Gastroesophageal sphincter (tissue), 4 donors: ENCODE measurements at places on chromosomes 12 and 14. TPM values are rescaled to one million over a fixed set of nuclear protein-coding genes. Genes with fewer than 3 reads are reported as not detected.

DNA sequence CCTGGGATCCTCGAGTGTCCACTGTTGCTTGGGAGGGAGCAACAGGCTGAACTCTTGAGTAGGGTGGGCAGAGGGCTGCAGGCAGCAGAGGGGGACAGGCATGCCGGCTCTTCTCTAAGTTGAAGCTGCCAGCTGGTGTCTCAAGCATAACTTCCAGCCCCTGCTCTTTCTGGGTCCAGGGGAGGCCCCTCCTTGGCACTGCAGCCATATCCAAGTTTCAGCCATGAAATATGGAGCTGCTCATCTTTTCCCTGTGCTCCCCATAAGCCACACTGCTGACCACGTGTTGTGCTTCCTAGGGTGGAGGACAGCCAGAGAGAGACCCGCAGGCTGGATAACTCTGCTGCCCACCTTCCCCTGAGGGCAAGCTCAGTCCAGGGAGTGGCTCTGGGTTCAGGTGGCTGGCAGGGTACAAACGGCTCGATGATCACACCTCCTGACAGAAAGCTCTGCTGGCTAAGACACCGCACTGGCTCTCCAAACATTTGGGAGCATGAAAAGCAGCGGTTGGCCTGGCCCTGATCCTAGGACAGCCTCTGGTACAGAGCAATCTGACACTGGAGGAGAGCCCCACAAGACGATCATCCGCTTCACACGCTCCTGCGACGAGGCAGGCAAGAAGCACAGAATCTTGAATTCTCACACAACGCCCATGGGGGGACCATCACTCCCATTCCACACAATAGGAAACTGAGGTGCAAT, 79.6 kb downstream of the PITPNM2 start:
- peak; percentile 67 for ATAC-seq

DNA sequence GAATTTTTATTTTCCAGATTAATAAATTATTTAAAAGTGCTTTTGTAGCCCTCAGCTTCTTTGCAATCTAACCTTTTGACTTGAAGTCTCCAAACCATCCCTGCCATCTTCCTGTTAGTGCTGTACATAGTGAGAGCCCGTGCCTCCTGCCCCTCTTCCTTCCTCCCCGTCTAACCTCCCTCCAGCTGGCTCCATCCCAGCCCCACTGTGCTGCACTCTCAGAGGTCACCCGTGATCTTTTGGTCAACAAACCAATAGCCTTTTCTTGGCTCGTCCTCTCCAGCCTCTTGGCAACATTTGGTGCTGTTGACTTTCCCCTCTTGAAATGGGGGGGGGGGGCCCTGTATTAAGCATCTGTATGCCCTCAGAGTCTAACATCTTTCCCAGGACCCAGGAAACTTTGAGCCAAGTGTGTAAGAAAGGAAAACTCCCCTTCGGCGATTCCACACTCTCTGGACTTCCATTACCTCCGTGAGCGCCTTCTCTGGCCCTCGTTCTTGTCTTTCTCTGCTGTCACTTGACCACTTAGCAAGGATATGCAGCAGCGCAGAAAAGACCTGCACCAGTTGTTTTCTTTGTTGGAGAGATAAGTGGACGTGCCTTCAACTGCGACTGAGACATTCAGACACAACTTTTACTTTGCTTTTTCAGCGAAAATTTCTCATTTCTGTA, 44.1 kb downstream of the FBXW8 start:
- ATAC-seq: no peak

RASSF9 gene
- total RNA-seq: 3.0 TPM

PPP4R3A gene
- 108 TPM for total RNA-seq

GRCh38 chr12:25376407-25376806, 125.7 kb upstream of the KRAS start:
- no peak for ATAC-seq

DNA sequence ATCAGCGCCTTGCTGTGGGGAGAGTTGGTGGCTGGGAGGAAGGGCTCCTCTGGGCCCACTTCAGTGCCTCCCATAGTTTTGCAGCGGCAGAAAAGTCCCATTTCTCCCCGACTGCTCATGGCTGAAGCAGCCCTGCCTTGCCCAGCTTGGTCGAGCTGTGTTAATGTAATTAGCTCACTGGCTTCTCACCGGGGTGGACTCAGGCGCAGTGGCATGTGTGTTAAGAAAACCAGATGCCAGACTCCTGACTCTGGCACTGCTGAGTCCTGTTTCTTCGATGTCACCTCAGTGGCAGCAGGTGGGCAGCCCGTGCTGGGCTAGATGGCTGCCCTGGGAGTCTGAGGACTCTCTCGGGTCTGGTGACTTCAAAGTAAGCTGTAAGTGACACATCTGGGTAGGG, 47.4 kb downstream of the CHST11 start:
- ATAC-seq: no peak

DNA sequence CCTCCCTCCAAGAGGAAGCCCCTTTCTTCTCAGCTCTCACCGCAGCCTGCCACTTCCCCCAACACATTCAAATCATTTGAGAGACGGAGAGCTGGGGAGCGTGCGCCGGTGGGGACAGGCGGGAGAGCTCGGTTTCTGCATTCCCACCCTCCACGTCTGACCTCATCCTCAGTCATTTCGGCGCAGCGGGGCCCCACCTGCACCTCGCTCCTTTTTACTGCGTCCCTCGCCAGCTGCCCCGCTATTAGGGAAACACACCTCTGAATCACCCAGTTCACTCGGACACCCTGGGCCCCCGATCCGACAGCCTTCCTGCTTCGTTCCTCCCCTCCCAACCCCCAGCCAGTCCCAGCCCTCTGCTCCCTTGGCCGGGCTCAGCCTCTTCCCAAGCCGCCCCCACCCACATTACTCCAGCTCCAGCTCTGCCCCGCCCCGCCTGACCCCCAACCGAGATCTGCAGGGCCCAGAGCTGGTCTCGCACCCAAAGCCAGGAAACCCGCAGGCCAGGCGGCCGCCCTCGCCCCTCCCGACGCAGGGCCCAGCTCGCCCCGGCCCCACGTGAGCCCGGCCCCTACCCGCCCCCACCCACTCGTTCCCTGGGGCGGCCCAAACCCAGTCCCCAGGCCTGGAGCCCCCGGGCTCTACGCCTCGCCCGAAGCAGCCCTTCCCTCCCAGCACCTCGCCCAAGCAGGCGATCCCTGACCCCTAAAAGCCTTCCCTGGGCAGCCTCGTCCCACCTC, 783 bp downstream of the CORO1C start:
- peak; percentile 5 for ATAC-seq

SLC10A1 gene
- not detected for total RNA-seq

DNA sequence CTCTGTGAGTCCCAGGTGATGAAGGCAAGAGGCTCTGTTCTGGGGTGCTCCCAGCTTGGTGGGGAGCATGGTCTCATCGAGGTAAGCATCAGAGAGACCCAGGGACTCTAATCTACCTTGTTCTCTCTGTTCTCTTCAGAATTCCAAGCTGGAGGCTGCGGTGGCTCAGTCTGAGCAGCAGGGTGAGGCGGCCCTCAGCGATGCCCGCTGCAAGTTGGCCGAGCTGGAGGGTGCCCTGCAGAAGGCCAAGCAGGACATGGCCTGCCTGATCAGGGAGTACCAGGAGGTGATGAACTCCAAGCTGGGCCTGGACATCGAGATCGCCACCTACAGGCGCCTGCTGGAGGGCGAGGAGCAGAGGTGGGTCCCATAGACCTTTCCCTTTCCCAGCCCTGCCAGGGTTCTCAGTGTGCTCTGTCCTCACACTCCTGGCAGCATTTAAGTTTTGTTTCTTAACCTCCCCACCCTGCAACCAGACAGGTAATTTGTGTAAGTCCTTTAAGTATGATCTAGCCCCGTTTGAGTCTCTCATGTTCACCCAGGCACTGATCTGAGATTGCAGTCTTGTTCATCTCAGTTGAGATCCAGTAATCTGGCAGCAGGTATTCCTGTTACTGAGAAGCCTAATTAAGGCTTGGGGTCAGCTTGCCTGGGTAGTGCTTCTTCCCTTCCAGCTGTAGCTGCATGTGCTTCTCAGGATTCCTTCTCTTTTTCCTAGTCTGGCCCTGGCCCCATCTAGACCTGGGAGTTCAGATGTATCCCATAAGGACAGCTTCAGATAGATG, 14.8 kb upstream of the KRT81 start:
- no peak for ATAC-seq

L3HYPDH gene
- 24.5 TPM for total RNA-seq
